ENCODE measurements at places on chromosomes 6 and 20. TPM values are rescaled to one million over a fixed set of nuclear protein-coding genes. Genes with fewer than 3 reads are reported as not detected.

GRCh38 chr6:38867726-38868125 is 152.6 kb downstream of the DNAH8 start:
- DNase-seq = no peak

GRCh38 chr6:27720607-27721580 is 191.3 kb downstream of the OR2B2 start:
- no peak for DNase-seq

GRCh38 chr6:11366934-11367637 is 134.6 kb upstream of the NEDD9 start:
- no peak for DNase-seq

GRCh38 chr6:69985180-69985579 is 118.8 kb downstream of the COL19A1 start:
- DNase-seq = no peak

DNA sequence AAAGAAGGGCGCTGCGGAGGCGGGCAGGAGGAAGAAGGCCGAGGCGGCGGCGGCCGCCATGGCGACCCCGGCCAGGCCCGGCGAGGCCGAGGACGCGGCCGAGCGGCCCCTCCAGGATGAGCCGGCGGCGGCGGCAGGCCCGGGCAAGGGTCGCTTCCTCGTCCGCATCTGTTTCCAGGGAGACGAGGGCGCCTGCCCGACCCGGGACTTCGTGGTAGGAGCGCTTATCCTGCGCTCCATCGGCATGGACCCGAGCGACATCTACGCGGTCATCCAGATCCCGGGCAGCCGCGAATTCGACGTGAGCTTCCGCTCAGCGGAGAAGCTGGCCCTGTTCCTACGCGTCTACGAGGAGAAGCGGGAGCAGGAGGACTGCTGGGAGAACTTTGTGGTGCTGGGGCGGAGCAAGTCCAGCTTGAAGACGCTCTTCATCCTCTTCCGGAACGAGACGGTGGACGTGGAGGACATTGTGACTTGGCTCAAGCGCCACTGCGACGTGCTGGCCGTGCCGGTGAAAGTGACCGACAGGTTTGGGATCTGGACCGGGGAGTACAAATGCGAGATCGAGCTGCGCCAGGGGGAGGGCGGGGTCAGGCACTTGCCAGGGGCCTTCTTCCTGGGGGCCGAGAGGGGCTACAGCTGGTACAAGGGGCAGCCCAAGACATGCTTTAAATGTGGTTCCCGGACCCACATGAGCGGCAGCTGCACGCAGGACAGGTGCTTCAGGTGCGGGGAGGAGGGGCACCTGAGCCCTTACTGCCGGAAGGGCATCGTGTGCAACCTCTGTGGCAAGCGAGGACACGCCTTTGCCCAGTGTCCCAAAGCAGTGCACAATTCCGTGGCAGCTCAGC is 780 bp downstream of the ZCCHC3 start:
- peak; percentile 78 for DNase-seq

- DNase-seq = no peak
Observed at GRCh38 chr6:113524826-113525225, 332.3 kb upstream of the MARCKS start.

- no peak for DNase-seq
Observed at GRCh38 chr6:133805876-133806275, 83.0 kb upstream of the TCF21 start.

DNA sequence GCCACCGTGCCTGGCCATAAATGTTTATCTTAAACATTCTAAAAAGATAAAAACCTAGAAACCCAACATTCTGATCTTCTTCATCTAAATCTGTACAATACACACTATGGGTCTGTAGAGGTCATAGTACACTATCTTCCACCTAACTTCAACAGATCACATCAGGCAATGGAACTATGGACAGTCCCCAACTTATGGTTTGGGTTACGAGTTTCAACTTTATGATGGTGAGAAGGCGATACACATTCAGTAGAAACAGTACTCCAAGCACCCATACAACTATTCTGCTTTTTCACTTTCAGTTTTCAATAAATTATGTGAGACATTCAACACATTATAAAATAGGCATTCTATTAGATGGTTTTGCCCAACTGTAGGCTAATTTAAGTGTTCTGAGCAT is 23.1 kb downstream of the FKBP5 start:
- DNase-seq = no peak

- DNase-seq = no peak
Observed at GRCh38 chr20:2337142-2337541, 41.3 kb downstream of the TGM3 start.

BRD2 gene
- total RNA-seq = 73.8 TPM

C6orf15 gene
- total RNA-seq = not detected
